ENCODE measurements at places on chromosomes 7 and 10. TPM values are rescaled to one million over a fixed set of nuclear protein-coding genes. Genes with fewer than 3 reads are reported as not detected.

GRCh38 chr7:134757938-134758337, 21.5 kb upstream of the CALD1 start:
- no peaks in the 10 kb centered on the region for H3K36me3 ChIP-seq
- H3K4me1 ChIP-seq, result no peaks in the 10 kb centered on the region
- no peak overlapping the region for H3K27ac ChIP-seq
- DNase-seq, result no peak

- H3K36me3 ChIP-seq, result no peaks in the 10 kb centered on the region
- no peaks in the 10 kb centered on the region for H3K4me1 ChIP-seq
- DNase-seq, result no peak
- H3K4me3 ChIP-seq, result no peak overlapping the region
These were observed 324.6 kb downstream of the ATRNL1 start for GRCh38 chr10:115417585-115418265.

Gene PCDH15
- not detected for total RNA-seq

Gene GIMAP5
- total RNA-seq, result 25.3 TPM

DNA sequence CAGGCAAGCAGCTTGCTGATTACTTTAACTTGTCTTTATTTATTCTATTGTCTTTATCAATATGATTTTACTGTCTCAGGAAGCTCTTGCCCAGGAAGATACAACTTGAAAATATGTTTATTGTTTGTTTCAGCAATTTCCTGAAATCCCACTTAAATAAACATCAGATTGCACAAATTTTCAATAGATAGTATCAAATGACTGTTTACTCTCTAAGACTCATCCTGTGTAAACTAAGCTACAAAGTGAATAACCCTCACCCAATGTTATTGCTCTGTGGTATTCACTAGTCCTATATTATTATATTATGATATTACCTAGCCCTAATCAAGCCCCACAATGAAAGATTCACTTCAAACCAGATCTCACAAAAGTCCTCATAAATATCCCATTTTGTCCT, 130.4 kb upstream of the HPS1 start:
- H3K27ac ChIP-seq, result no peak overlapping the region
- H3K4me1 ChIP-seq, result no peaks in the 10 kb centered on the region
- no peak overlapping the region for H3K4me3 ChIP-seq
- no peak for DNase-seq
- H3K27me3 ChIP-seq, result no peaks in the 10 kb centered on the region

Data from thyroid gland (tissue), 4 donors.